ENCODE measurements at places on chromosomes 4 and X. TPM values are rescaled to one million over a fixed set of nuclear protein-coding genes. Genes with fewer than 3 reads are reported as not detected.

Gene PTPN13
- total RNA-seq, result 29.0 TPM

Gene MTMR8
- total RNA-seq, result under 0.01 TPM

Gene ERAS
- total RNA-seq, result not detected

Gene ADAMTS3
- 2.5 TPM for total RNA-seq

Gene NAP1L3
- 5.3 TPM for total RNA-seq

Gene NRK
- 3.6 TPM for total RNA-seq

Gene PHF8
- 11.4 TPM for total RNA-seq

Gene PITX2
- 3.6 TPM for total RNA-seq

Gene HOPX
- 1.3 TPM for total RNA-seq

Gene FRG2
- total RNA-seq, result not detected

Gene GAGE12H
- not detected for total RNA-seq

Gene EXOC1
- 49.5 TPM for total RNA-seq

Gene TLR7
- not detected for total RNA-seq

Gene OTUD6A
- not detected for total RNA-seq

Gene FHDC1
- total RNA-seq, result under 0.01 TPM

Gene GLOD5
- total RNA-seq, result not detected

Gene ADH7
- not detected for total RNA-seq

Gene ZNF185
- total RNA-seq, result 3.6 TPM

Gene NFXL1
- 21.9 TPM for total RNA-seq

Data from IMR-90 (cell line).